ENCODE measurements at places on chromosomes 5 and 9. TPM values are rescaled to one million over a fixed set of nuclear protein-coding genes. Genes with fewer than 3 reads are reported as not detected.
A peak's percentile ranks its signal among the peaks of the same experiment; 100 is the strongest.

SPATA31E1 gene
- total RNA-seq = not detected

HAPLN1 gene
- total RNA-seq = 0.14 TPM

ADGRV1 gene
- 2.2 TPM for total RNA-seq

NR2F1 gene
- total RNA-seq = 2.3 TPM

- H3K4me1 ChIP-seq = no peaks in the 10 kb centered on the region
- H3K4me3 ChIP-seq = no peak overlapping the region
- no peaks in the 10 kb centered on the region for H3K36me3 ChIP-seq
- H3K27me3 ChIP-seq = no peaks in the 10 kb centered on the region
- H3K27ac ChIP-seq = no peak overlapping the region
Measured at GRCh38 chr9:111013250-111013649, 25.0 kb downstream of the LPAR1 start.

- peaks cover 9% of the 10 kb centered on the region for H3K4me1 ChIP-seq
- peak overlapping the region; percentile 69 for H3K4me3 ChIP-seq
- peaks cover 15% of the 10 kb centered on the region for H3K36me3 ChIP-seq
- H3K27me3 ChIP-seq = no peaks in the 10 kb centered on the region
- no peak for DNase-seq
Measured at GRCh38 chr5:73564675-73565074, 764 bp downstream of the ANKRA2 start.

GRCh38 chr5:137622850-137623249 is 113.0 kb downstream of the KLHL3 start:
- peaks cover 24% of the 10 kb centered on the region for H3K36me3 ChIP-seq
- no peaks in the 10 kb centered on the region for H3K4me1 ChIP-seq
- no peak for DNase-seq
- H3K4me3 ChIP-seq = no peak overlapping the region
- no peak overlapping the region for H3K27ac ChIP-seq

GRCh38 chr5:120624021-120624563 is 160.0 kb downstream of the PRR16 start:
- H3K36me3 ChIP-seq = no peaks in the 10 kb centered on the region
- H3K4me1 ChIP-seq = no peaks in the 10 kb centered on the region
- no peaks in the 10 kb centered on the region for H3K27me3 ChIP-seq
- DNase-seq = no peak

GRCh38 chr5:83608122-83608521 is 112.5 kb downstream of the HAPLN1 start:
- no peaks in the 10 kb centered on the region for H3K4me1 ChIP-seq
- H3K36me3 ChIP-seq = no peaks in the 10 kb centered on the region
- peak; percentile 2 for DNase-seq
- H3K27me3 ChIP-seq = no peaks in the 10 kb centered on the region
- no peak overlapping the region for H3K27ac ChIP-seq

DNA sequence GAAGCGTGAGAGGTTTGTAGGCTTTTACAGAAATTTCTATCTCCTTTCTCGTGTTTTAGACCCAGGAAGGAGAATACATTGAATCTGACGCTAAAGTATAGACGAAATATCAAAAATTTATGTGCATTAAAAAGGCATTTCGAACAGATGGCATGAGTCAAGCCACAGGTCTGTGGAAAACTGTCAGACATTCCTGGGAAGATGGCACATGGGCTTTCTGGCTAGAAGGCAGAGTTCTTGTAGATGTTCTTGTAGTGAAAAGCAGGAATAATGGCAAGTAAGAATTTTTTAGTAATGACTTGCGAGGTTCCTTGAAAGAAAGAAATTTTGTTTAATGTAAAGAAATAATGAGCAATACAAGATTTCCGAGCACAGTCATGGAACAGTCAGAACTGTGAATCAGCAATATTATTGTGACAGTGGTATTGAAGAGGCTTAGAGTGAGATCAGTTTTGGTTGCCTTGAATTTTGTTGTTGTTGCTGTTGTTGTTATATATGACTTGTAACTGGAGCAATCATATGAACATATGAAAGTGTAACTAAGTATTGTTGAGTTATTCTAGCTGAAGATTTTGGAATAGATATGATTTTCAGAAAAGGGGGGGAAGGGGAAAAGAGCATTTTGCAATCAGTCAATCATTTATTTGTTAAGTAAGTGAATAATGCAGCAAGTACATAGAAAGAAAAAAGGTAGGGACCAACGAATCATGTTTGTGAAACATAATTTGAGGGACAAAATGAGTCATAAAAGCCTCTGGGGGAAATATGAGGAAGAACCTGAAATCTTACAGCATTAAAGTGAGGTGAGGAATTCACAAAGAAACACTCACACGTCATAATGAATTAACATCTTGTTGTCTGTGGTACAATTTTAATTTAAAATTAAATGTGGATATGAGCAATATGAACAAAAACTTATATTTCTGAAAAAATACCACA is 339.0 kb upstream of the CTNND2 start:
- no peaks in the 10 kb centered on the region for H3K4me1 ChIP-seq
- DNase-seq = no peak
- no peaks in the 10 kb centered on the region for H3K27me3 ChIP-seq
- no peak overlapping the region for H3K4me3 ChIP-seq
- no peak overlapping the region for H3K27ac ChIP-seq
- no peaks in the 10 kb centered on the region for H3K36me3 ChIP-seq

GRCh38 chr9:127105805-127106465 is 16.5 kb downstream of the ANGPTL2 start:
- no peaks in the 10 kb centered on the region for H3K4me1 ChIP-seq
- no peak overlapping the region for H3K27ac ChIP-seq
- no peak overlapping the region for H3K4me3 ChIP-seq
- H3K36me3 ChIP-seq = no peaks in the 10 kb centered on the region

- DNase-seq = no peak
- H3K4me3 ChIP-seq = no peak overlapping the region
- no peaks in the 10 kb centered on the region for H3K27me3 ChIP-seq
- H3K36me3 ChIP-seq = no peaks in the 10 kb centered on the region
- no peak overlapping the region for H3K27ac ChIP-seq
- H3K4me1 ChIP-seq = no peaks in the 10 kb centered on the region
Measured at GRCh38 chr5:167897371-167897770, 394.1 kb upstream of the WWC1 start.

- no peaks in the 10 kb centered on the region for H3K36me3 ChIP-seq
- DNase-seq = peak; percentile 62
- no peaks in the 10 kb centered on the region for H3K4me1 ChIP-seq
Measured at GRCh38 chr5:16552666-16553343, 64.0 kb downstream of the RETREG1 start.

DNA sequence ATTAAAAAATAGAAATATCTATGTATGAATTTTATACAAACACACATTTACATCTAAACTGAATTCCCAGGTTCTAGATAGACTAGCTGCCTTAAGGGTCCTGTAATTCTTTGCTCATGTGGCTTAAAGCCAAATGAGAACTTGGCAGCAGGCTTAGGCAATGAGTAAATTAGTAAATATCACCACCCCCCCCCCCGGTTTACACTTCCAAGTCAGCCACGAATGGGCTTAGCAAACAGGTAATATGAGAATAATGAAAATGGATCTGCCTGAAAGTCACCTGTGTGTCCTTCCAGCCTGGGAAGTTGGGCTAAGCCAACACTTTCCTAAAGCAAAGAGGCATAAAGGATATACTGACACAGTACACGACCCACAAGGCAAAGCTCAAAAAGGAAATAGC is 108.6 kb downstream of the KLHL3 start:
- no peaks in the 10 kb centered on the region for H3K4me1 ChIP-seq
- no peak overlapping the region for H3K4me3 ChIP-seq
- H3K27me3 ChIP-seq = no peaks in the 10 kb centered on the region
- DNase-seq = no peak
- no peak overlapping the region for H3K27ac ChIP-seq

DNA sequence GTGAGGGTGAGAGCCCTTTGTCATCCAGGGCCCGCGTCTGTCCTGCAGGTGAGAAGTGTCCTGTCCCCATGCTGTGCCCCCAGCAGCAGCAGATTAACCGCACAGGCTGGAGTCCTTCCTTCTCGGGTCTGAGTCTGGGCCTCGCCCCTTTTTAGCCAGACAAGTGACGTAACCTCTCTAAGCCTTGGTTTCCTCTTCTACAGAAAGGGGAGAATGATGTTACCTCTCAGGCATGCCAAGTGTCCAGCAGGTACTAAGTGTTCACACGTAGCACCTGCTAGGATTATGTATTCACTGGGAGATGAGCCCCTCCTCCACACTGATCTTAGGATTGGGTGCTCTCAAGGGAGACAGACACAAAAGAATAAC is 6.9 kb downstream of the NEURL1B start:
- no peak for DNase-seq
- H3K36me3 ChIP-seq = peaks cover 20% of the 10 kb centered on the region
- H3K4me1 ChIP-seq = no peaks in the 10 kb centered on the region
- peaks cover 8% of the 10 kb centered on the region for H3K27me3 ChIP-seq
- H3K4me3 ChIP-seq = no peak overlapping the region

DNA sequence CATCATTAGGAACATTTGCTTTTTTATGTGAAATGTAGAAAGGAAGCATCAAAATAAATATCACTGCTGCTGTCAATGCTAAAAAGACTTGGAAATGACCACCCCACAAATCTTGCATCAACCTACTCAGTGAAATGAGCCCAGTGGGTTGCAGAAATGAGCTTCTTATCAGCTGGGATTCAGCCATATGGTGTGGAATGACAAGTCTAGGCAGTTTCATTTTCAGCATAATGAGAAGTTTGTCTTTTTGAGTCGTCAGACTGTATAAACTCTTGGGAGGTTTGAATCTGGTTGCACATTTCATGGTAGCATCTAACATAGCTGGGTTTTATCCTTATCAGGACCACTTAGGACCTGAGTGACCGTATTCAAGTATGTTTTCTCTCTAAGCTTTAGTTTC is 251.1 kb upstream of the PPP1R2B start:
- no peaks in the 10 kb centered on the region for H3K27me3 ChIP-seq
- no peak overlapping the region for H3K4me3 ChIP-seq
- no peaks in the 10 kb centered on the region for H3K4me1 ChIP-seq
- no peak for DNase-seq
- no peak overlapping the region for H3K27ac ChIP-seq

DNA sequence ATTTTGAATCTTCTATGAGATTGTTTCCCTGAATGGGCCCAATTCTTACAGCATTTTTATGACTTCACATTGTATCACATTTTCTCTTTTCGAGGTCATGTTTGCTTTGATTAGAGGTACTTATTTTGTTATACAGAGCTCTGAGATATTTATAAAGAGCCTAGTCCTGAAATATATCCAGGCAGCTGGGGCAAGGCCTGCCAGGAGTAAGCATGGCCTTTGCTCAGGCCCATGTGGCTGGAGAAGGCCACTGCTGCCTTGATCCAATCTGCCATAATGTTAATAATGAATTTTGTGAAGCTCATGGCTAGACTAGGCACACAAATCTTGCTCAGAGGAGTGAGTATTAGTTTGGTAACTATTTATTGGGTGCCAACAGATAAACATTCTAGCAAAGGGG is 96.0 kb downstream of the TARS1 start:
- H3K36me3 ChIP-seq = no peaks in the 10 kb centered on the region
- H3K27me3 ChIP-seq = no peaks in the 10 kb centered on the region
- no peak overlapping the region for H3K4me3 ChIP-seq
- H3K27ac ChIP-seq = no peak overlapping the region

DNA sequence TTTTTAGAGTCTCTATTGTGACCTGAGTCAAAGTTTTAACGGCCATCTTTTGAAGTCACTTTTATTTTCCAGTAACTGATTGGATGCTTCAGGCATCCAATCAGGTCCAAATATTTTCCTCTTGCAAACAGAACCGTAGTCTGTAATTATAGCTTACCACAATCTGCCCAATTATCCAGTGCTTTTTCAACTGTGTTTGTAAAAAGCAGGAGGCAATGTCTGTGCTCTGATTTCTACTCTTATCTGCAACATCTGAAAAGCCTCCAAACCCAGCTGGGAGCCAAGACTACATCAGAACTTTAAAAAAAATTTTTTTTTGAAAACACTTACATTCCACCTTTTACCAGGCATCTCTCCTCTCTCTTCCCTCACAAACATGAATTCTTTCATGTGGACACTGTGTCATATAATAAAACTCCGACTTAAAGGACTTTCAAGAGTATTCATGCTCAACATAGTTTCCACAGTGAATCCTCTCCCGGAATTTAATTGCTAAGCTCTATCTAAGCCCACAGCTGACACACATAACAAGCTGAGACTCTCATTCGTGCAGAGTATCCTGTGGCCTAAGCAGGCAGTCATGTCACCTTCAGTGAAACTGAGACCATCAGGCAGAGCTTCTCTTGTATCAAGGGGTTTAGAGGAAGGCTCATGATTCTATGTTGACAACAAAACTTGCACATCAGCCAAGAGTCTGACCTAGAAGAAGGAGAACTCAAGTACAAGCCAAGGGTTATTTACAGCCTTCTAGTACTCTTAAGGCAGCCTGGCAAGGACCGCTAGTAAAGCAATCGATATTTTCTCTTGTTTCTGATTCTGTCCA is 272.7 kb downstream of the TLE1 start:
- H3K27me3 ChIP-seq = no peaks in the 10 kb centered on the region
- no peaks in the 10 kb centered on the region for H3K36me3 ChIP-seq
- no peak overlapping the region for H3K4me3 ChIP-seq
- H3K27ac ChIP-seq = no peak overlapping the region
- H3K4me1 ChIP-seq = no peaks in the 10 kb centered on the region

DNA sequence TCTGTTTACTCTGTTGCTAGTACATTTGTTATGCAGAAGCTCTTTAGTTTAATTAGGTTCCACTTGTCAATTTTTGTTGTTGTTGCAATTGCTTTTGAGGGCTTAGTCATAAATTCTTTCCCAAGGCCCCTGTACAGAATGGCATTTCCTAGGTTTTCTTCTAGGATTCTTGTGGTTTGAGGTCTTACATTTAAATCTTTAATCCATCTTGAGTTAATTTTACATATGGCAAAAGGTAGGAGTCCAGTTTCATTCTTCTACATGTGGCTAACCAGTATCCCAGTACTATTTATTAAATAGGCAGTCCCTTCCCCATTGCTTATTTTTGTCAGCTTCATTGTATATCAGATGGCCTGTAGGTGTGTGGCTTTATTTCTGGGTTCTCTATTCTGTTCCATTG is 792.4 kb downstream of the PTPRD start:
- no peaks in the 10 kb centered on the region for H3K27me3 ChIP-seq
- H3K4me1 ChIP-seq = no peaks in the 10 kb centered on the region
- no peaks in the 10 kb centered on the region for H3K36me3 ChIP-seq
- H3K27ac ChIP-seq = no peak overlapping the region
- no peak overlapping the region for H3K4me3 ChIP-seq
- DNase-seq = no peak

DNA sequence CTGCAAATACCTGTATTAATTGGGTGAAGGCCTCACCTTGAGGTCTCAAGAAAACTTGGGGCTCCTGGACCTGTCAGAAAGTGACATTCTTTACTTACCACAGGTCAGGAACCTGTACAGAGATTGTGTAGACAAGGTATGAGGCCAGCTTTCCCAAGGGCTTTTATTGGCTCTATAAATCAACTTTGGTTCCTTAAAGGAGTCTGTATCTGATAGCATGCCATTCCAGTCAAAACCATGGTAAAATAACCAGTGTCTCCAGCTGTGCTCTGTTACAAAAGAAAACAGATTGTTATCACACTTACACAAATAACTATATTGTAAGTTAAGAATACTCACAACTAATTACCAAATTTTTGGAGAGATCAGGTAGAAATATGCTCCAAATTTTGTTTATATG is 64.5 kb downstream of the COL15A1 start:
- no peak overlapping the region for H3K27ac ChIP-seq

GRCh38 chr9:135508211-135508820 is 7.8 kb downstream of the MRPS2 start:
- peaks cover 16% of the 10 kb centered on the region for H3K36me3 ChIP-seq
- no peaks in the 10 kb centered on the region for H3K4me1 ChIP-seq
- no peaks in the 10 kb centered on the region for H3K27me3 ChIP-seq

GRCh38 chr5:76941442-76941841 is 11.4 kb upstream of the CRHBP start:
- H3K36me3 ChIP-seq = no peaks in the 10 kb centered on the region
- no peak overlapping the region for H3K27ac ChIP-seq
- no peaks in the 10 kb centered on the region for H3K27me3 ChIP-seq
- no peak for DNase-seq

All from thymus (tissue), 14 donors.